ENCODE measurements at places on chromosomes 13 and 19. TPM values are rescaled to one million over a fixed set of nuclear protein-coding genes. Genes with fewer than 3 reads are reported as not detected.
A peak's percentile ranks its signal among the peaks of the same experiment; 100 is the strongest.

- no peak for DNase-seq
Measured at GRCh38 chr19:52664461-52664860, 26.3 kb upstream of the ZNF83 start.

DNA sequence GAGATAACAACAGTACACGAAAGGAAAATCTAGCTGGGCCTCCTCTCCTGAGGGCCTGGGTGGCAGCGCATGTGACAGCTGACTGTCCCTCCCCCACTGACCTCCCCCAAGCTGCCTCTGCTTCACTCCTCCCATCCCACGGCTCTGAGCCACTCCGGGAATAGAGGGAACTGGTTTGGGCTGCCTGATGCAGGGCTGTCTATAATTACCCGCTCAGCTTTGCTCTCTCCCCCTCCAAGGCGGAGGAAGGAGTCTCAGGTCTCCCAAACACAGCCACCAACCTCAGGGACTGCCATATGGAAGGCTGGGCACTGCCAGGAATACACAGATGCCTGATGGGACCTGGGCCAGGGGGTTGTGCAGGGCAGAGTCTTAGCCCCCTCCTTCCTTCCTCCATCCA, 7.9 kb downstream of the NAPA start:
- DNase-seq: peak; percentile 65

GRCh38 chr13:44930963-44931623, 58.2 kb downstream of the NUFIP1 start:
- DNase-seq: no peak

DNA sequence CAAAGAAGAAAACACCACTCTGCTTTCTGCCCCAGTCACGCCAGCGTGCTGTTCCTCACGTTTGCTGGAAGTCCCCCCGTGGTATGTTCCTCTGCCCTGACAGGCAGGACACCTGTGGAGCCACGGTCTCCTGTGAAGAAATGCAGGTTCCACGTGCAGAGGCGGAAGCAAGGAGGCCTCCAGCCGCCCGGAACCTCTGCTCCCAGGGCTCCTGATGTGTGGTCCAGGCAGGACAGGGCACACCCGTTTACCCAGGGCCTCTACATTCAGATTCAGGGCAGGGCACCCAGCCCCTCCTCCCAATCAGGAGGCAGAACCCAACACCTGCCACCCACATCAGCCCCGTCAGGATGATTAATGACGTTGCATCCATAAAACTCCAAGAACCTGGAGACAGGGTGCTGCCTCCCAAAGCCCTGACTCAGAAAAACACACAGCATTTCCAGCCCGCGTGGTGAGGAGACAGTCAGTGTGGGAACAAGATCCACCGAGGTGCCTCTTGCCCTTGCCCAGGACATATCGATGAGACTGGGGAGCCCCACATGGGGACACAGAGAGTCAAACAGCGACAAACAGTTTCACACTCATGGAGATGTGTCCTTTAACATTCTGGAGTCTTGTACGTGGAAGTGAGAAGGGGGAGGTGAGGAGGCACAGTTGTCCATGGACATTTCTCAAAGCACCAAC, 76.2 kb downstream of the COL4A1 start:
- no peak for DNase-seq

DNA sequence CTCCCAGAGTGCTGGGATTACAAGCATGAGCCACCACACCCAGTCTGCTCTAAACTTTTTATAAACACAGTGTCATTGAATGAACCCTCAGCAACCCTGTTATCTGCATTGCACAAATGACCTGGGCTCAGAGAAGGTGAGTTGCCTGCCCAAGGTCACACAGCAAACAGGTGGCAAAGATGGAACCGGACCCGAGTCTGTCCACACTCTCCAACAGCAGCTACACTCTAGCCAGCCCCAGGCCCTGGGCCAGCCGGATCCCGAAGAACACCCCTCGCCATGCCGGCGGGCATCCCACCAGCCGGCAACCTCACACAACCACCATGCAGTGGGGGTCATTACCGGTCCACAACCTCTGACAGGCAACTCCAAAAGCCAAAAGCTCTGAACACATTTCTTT, 14.5 kb downstream of the ERCC2 start:
- no peak for DNase-seq

DNA sequence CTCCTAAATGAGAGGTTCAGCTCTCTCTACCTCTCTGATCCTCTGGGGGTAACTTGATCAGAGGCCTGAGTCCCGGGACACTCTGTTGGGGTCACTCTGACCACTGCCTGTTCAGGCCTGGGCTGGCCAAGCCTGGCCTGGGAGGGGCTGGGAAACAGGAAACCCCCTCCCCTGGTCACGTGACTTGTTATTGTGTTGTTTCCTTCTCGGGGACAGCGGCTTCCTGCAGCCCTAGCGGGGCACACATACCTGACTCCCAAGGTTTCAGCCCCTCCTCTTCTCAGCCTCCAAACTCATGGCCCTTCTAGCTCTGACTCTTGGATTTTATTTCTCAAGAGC, at the start of gene USHBP1:
Gene USHBP1 (minus strand): TSS at position 105 of the 339 bp plus-strand sequence. CDS start 446 bp downstream, outside the sequence.
- peak; percentile 84 for DNase-seq

- DNase-seq: no peak
Measured at GRCh38 chr13:98842070-98842469, 89.6 kb upstream of the SLC15A1 start.

GRCh38 chr13:98208606-98209005, 31.5 kb upstream of the RNF113B start:
- DNase-seq: no peak

The GJA3 gene
- 30.5 TPM for total RNA-seq

The KRTDAP gene
- not detected for total RNA-seq

The KISS1R gene
- not detected for total RNA-seq

The TLE6 gene
- total RNA-seq: not detected

All from heart left ventricle (tissue), 16 donors.